Vagina (tissue), 2 donors: ENCODE measurements at places on chromosomes 5 and 9. TPM values are rescaled to one million over a fixed set of nuclear protein-coding genes. Genes with fewer than 3 reads are reported as not detected.
A peak's percentile ranks its signal among the peaks of the same experiment; 100 is the strongest.

GRCh38 chr9:8337834-8338766 lies 538.5 kb upstream of the DMAC1 start:
- DNase-seq = no peak

- DNase-seq = no peak
Measured at GRCh38 chr9:109328978-109329637, 8.2 kb upstream of the EPB41L4B start.

GRCh38 chr9:304519-305185 lies 90.0 kb downstream of the DOCK8 start:
- DNase-seq = no peak

The GNAQ gene
- 31.9 TPM for total RNA-seq

The AQP7 gene
- total RNA-seq = 6.4 TPM

GRCh38 chr9:24189986-24190385 lies 355.7 kb downstream of the IZUMO3 start:
- no peak for DNase-seq

GRCh38 chr9:85742597-85742936 lies 813 bp upstream of the AGTPBP1 start:
- no peak for DNase-seq

The IQGAP2 gene
- 8.6 TPM for total RNA-seq

The SH3RF2 gene
- total RNA-seq = 48.4 TPM

DNA sequence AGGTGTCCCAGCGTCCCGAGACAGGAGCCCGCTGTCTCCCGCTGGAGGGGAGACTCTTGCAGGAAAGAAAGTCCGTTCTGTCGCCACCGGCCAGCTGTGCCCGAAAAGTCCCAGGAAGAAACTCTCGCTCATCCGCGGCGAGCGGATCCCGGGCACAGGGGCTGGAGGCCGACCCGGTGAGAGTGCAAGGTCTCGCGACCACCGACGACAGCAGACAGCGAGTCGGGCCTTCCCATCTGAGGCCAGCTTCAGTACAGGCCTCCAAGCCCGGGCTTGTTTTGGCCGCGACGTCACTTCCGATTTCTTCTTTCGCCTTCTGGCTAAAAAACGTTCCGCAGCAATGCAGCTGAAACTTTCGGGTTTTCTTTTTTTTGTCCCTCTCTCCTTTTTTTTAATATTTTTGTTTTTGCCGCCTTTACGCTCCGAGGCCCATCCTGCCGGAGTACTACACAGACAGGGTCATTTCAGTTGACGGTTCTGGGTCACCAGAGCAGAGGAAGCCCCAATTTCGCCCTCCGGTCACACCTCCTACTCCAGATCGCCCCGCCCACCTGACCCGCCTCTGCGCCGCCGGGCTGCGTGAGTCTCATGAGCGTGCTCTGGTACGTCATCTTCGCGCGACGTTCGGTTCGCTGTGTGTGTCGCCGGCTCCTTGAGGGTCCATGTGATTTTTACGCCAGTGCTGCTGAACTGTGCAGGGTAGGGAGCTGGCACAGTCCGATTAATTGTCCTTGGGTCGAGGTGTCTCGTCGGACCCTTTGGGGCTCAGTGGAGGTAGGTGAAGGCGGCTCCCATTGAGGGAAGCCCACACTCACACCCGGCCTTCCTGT lies at the start of the genes ANKRA2 and UTP15:
Gene ANKRA2 (minus strand): TSS at position 501 of the 830 bp plus-strand sequence. CDS start 2,758 bp downstream, outside the sequence.
Gene UTP15 (plus strand): TSS at position 605 of the 830 bp plus-strand sequence. CDS start 1,602 bp downstream, outside the sequence.
- peak; percentile 99 for DNase-seq

GRCh38 chr5:32283539-32284377 lies 29.0 kb downstream of the MTMR12 start:
- DNase-seq = no peak

GRCh38 chr5:58985759-58986158 lies 402.9 kb downstream of the RAB3C start:
- DNase-seq = no peak

- no peak for DNase-seq
Measured at GRCh38 chr9:127065592-127065991, 56.8 kb downstream of the ANGPTL2 start.

DNA sequence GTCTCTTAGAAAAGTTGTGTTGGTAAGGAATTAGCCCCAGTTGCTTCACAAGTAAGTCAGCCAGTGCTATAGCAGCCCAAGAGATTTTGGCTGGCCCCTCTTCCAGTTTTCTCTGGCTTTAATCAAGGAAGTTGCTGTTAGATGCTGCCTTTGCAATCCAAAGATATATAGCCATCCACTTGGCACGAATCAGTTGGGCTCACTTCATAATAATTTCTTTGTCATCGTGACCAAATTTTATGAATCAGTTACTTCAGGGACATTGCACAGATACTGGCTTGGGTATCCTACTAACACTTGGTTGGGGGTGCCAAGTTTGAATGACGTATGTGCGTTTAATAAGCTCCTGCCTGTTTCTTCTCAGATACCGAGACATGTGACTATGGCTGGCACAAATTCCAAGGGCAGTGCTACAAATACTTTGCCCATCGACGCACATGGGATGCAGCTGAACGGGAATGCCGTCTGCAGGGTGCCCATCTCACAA lies 81.5 kb downstream of the VCAN start:
- no peak for DNase-seq

GRCh38 chr5:141135030-141135717 lies at the start of gene PCDHB5:
PCDHB5 (plus strand) TSS chr5:141135206; CDS start chr5:141135435, 229 bp downstream.
- no peak for DNase-seq

- DNase-seq = no peak
Measured at GRCh38 chr5:126074538-126074937, 348.7 kb upstream of the GRAMD2B start.

DNA sequence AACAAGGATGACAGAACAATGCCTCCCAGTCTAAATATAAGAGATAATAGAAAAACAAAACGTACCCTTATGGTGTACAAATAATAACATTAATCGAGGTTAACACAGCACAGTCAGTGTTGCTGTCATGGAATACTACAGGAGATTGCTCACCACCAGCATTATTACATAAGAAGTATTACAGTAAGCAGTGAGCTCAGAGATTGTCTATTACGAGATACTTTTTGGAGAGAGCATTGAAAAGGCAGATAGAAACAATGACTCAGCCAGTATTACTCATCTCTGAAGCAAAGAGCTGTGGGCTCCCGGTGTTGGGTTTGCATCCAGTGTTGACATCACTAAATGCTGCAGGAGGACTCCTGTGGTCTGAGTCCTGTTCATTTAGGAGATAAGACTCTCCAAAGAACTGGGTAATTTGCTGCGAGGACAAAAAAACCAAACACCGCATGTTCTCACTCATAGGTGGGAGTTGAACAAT lies 191.9 kb upstream of the SEMA6A start:
- DNase-seq = no peak

- DNase-seq = no peak
Measured at GRCh38 chr5:90171466-90171865, 238.1 kb downstream of the CETN3 start.

DNA sequence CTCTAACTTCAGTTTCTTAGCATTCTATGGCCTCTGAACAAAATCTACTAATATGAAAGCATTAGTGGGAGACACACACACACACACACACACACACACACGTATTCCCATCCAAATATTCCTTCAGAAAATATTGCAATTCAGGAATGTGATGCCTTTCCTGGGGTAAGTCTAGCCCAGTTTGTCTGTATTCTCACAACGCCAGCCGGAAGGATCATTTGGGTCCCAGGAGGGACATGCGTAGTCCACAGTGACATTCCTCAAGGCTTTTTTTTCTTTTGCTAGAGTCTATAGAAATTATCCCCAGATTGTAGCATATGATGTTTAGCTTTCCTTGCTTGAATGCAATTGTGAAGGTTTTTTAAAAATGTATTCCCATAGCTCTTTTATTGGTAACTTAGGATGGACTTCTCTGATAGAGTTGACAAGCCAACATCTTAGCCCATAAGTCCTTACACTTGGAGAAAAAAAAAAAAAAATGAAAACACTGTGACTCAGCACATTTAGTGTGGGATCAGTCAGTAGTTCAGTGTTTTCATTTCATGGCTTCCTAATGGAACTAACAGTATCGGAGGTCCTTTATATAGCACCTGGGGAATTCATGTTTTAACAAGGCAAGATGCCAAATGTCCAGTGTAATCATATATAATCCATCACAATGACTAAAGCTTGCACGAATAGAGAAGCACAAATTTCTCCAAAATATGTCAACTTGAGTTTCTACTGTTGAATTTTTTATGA lies 316.5 kb downstream of the DIRAS2 start:
- DNase-seq = no peak

The RNF208 gene
- 0.98 TPM for total RNA-seq

DNA sequence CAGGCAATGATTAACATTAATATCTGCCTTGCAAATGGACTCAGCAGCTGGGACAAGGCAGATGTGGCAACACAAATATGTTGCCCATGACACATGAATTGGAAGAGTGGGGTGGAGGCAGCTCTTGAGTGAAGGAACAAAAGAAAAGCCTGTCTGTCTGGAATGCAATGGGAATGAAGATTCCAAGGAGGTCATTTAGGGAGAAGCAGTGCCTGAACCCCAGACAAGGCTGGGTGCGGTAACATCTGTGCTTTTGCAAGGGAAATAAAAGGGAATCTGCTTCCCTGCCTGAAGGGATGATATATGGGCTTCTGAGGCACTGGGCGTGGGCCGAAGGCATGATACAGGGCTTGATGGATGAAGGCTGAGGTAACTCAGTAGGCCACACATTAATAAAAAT lies 94.1 kb upstream of the TRIM32 start:
- no peak for DNase-seq

The IRX1 gene
- not detected for total RNA-seq

DNA sequence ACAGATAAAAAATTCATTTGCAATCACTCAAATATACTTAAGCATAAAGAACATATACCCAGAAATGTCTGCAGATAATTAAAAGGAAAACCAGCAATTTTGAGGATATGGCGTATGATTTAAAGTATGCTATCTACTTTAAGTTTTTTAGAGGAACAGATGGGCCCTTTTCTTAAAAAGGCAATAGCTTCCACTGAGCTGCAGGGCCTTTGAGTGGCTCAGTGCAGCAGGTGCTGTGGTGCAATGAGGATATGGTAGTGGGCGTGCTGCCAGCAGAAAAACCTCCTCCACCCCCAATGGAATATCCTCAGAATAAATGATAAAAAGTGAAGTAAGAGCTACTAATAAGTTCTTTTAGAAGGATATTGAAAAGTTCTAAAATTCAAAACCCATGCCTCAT lies 814.5 kb downstream of the MTRR start:
- DNase-seq = no peak

- DNase-seq = no peak
Measured at GRCh38 chr9:132350861-132351315, 3.9 kb downstream of the SETX start.

DNA sequence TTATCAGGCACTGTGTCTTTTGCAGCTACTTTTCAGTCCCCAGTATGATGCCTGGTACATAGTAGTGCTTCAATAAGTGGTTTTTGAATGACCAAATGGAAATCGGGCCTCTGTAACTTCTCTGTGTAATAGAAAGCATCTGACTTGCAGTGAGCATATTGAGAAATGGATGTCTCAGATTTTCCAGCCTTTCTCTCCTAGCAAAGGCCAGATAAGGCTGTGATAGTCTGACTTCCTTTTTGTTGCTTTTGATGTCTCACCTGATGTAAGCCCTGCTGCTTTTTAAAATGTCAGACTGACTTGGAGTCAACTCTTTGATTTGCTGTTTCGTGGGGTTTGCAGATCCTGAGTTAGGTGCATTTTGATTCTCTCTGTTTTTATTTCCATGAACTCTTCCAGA lies 590.0 kb upstream of the ZNF608 start:
- no peak for DNase-seq

DNA sequence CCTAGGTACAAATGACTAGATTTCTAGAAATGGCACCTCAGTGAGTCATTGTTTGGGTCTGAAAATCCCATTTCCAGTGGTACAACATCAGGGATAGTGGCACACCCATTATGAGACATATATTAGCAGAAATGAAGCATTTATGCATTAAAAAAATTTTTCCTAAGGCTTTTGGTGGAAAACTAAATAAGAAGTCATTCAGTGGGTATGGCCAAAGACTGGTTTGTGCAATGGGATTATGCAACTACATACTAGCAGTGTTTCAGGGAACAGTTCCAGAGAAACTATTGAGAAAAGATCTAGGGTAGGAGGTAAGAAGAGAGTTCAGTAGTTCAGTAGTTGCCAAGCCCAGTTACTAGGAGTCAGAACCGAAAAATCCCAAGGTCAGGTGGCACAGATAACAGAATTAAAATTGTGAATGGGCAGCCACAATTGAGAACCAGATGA lies 106.5 kb upstream of the HAPLN1 start:
- DNase-seq = no peak

- DNase-seq = no peak
Measured at GRCh38 chr5:152551061-152551460, 146.0 kb upstream of the NMUR2 start.

The PGM5 gene
- total RNA-seq = 102 TPM

- no peak for DNase-seq
Measured at GRCh38 chr9:14270358-14271092, 43.4 kb downstream of the NFIB start.

DNA sequence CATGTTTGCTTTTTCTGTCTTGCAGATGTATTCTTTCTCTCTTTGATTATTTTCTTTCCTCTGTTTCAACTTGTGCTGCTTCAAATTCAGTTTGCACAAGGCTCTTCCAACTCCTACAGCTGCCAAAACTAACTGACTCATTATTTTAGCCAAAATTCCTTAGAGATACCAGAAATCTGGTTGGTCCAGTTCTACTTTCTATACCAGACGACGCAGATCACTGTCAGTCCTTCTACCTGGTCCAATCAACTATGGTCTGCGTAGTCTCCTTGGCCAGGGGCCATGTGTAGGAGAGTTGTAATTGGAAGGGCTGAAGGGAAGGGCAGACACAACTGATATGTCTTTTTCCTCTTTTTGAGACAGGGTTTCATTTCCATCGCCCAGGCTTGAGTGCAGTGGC lies 51.9 kb upstream of the JAK2 start:
- no peak for DNase-seq

DNA sequence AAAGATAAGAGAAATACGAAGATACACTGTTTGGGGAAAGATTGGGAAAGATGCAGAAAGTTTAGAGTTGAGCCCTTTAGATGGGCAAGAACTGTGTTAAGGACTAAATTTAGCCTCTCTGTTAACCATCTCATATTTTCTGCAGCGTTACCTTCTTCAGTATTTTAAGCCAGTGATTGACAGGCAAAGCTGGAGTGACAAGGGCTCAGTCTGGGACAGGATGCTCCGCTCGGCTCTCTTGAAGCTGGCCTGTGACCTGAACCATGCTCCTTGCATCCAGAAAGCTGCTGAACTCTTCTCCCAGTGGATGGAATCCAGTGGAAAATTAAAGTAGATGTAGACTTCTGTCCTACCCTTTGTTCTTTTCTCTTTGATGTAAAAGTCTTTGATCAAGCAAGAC lies 26.4 kb upstream of the LNPEP start:
- DNase-seq = no peak

DNA sequence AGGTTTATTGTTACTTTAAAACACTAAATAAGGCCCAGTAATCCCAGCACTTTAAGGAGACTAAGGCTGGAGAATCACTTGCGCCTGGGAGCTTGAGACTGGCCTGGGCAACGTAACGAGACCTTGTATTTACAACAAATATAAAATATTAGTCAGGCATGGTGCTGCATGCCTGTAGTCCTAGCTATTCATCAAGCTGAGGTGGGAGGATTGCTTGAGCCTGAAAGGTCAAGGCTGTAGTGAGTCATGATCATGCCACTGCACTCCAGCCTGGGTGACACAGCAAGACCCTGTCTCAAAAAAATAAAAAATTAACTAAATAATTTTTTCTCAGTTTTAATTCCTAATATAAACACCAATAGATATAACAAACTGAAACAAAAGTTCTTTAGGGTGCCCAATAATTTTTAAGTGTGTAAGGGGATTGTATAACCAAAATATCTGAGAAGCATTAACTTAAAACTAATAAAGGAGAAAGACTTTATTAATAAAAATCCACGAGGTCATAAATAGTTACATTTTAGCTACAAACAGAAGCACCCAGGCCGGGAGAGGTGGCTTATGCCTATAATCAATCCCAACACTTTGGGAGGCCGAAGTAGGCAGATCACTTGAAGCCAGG lies 32.7 kb downstream of the FAM13B start:
- DNase-seq = no peak

The SURF1 gene
- 31.2 TPM for total RNA-seq

The F2RL1 gene
- total RNA-seq = 6.6 TPM
